ENCODE measurements at places on chromosomes 5 and 9.

DNA sequence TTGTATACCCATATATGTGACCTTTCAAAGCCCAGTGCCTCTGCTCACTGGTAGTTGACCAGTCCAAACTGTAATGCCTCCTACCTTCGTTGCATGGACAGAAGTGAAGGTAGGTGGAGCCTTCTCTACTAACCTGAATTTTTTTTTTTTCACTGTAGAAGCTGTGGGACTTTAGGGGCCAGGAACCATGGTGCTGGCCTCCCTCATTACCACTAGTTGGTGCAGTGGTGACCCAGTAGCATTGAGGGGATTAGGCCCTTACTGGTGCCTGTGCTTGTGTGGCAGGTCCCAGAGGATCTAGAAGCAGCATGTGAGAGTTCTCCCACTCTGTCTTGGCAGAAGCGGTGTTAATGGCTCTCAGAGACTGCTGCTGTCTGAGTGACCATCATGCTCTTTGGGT is 2.3 kb downstream of the RALGPS1 start:
- DNase-seq: no peak

DNA sequence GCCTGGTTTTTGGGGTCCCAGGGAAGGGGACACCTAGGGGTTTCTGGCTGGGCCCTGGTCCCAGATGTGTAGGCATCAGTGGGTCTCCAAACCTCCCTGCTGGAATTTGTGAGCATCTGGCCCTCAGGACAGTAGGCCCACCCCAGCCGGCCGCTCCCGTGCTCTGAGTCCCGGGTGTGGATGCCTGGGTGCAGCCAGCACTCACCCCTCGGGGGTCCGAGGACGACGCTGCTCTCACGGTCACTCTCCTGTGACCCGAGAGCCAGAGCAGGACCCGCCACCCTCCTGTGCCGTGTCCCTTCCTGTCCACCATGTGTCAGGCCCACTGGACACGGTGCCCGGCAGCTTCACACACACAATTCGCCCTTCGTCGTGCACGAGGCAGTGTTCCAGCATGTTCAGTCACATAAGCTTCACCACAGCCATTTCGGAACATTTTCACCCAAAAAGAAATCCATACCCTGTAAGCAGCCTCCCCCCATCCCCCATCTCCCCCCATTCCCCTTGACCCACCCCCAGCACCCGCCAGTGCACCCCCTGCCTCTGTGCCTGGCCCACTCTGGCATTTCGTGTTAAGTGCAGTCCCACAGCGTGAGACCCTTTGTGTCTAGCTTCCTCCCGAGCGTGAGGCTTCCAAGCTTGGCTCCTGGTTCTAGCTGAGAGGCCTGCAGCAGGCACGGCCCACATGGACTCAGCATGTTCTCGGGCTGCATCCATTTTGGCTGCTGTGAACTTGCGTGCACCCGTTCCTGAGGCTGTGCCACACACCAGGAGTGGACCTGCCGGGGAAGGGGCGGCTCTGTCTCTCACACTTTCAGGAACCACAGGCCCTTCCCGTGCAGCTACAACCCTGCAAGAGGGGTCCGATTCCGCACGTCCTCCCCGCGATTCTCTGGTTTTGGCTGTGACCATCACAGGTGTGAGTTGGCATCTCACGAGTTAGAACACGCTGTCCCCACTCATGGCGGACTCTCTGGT is 40.5 kb downstream of the NKD2 start:
- no peak for DNase-seq

- no peak for DNase-seq
Observed at GRCh38 chr5:137700282-137700680, 35.6 kb downstream of the KLHL3 start.

DNA sequence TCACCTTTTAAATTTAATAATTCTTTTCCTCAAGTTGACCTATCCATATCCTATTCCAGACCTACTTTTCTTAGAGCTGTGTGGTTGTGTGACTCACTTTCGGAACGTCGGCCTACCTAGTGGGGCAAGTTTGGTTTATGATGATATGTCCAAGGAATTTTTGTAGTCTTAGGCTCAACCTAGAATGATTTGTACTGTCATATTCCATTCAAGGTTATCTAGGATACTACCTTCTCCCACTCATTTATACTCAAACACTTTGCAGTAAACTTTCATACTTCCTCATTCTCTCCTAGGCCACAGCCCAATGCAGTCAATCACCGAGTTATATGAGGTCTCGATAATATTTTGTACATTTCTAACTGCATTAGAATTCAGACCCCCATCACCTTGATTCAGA is 61.9 kb downstream of the PIK3R1 start:
- no peak for DNase-seq

- no peak for DNase-seq
Observed at GRCh38 chr9:93891549-93892310, 63.4 kb downstream of the BARX1 start.

DNA sequence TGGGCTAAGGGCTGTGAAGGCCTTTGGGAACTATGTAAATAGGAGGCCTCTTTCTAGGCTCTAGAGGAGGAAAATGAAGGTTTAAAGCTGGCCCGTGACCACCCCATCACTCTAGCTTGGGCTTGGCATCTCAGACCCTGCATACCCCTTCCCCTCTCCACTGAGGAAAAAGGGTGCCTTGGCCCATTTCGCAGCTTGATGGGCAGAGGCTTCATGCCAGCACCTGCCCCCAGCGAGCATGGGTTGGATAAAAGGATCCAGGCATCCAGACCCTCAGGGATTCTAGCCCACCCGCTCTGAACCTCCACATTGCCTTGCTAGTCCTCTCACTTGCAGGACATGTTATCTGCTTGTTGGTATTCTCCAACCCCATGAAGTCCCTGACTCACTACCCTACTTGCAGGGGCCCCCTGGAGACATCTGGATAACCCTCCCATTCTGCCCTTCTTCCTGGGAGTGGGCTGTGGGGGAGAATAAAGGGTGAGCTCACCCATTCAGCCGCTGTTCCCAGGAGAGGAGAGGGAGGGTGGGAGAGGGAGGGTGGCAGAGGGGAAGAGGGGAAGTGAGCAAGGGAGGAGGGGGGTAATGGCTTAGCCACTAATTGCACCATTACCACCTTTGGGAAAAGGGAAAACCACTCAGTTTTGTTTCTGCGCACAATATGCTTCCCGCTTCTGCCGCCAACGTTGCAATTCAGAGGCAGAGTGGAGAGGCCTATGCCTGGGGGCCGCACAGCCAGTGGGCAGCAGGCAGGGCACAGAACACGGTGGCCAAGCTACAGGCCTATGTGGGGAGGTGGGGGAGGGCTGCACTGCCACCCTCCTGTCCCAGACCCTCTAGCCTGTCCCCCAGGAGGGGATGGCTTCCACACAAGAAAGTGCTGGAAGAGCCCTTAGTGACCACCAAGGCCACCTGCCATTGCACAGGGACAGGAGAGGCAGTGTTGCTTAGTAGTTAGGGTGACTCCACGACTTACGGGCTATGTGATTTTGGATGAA is 2.1 kb upstream of the CAMK2A start:
- no peak for DNase-seq

DNA sequence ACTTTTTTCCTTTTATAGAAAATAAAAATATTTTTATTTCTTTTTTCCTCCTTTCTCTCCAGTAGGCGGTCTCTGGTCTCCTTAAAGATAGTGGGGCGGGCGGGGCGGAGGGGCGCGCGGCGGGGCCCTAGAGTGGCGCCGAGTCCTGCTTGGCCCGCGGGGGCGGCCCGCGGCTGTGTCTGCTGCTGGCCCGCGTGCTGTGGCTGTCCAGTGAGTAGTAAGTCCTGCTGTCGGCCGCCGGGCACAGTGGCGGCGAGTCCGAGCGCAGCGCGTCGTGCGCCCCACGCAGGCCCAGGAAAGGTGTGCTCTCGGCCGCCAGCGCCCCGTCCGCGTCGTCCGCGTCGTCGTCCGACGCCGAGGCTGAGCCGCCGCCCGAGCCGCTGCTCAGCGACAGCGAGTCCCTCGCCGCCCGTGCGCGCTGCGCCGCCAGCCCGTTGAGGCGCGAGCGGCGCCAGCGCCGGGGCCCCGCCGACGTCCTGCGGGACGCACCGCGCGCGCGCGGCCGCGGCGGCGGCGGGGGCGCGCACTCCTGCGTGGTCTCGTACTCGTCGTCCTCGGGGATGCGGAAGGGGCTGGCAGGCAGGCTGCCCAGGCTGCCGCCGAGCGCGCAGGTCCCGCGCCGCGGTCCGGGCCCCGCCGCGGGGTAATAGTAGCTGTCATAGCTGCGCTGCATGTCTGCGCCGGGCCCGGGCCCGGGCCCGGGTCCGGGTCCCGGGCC is 52.3 kb downstream of the PSD2 start:
- peak; percentile 78 for DNase-seq

DNA sequence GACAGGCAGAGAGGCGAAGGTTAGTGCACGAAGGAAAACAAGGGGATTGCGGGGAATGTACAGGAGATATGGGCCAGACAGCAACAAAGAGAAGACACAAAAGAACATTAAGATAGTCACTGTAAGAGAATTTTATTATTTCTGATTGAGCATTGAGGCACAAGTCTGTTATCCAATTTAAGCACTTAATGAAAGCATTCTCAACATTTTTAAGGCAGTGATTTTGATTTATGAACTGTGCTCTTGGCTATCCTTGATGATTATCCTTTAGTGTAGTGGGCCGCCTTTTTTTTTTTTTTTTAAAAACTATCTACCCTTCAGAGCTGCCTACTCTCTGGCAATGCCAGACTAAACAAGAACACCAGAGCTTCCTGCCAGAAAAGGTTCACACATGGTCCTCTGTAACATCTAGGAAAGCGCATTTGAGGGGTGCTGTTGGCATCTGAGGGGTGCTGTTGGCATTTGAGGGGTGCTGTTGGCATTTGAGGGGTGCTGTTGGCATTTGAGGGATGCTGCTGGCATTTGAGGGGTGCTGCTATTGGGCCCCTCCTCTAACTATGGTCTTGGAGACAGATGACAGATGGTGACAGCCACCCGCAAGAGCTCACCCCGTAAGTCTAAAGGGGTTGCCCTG is 3.0 kb downstream of the DAP start:
- DNase-seq: no peak

DNA sequence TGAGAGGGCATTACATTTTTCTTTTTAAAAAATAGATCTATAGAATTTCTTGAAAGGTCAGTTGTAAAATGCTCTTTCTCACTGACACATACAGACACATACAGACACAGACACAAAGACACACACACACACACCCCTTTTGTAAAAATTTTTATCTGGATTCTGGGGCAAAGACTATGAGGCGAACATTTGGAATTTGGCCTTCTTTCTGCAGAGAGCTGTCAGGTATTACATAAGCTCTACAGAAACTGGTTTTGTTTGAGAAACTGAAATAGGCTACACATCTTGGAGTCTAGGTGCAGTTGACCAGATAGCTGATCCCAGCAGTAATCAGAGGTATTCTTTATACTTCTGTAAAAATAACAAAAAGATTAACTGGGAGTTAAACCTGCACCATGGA is 315.9 kb upstream of the RPS23 start:
- DNase-seq: no peak

GRCh38 chr9:70765946-70766345 is 351.5 kb upstream of the KLF9 start:
- DNase-seq: no peak

GRCh38 chr9:15138357-15138686 is 168.7 kb downstream of the TTC39B start:
- no peak for DNase-seq

DNA sequence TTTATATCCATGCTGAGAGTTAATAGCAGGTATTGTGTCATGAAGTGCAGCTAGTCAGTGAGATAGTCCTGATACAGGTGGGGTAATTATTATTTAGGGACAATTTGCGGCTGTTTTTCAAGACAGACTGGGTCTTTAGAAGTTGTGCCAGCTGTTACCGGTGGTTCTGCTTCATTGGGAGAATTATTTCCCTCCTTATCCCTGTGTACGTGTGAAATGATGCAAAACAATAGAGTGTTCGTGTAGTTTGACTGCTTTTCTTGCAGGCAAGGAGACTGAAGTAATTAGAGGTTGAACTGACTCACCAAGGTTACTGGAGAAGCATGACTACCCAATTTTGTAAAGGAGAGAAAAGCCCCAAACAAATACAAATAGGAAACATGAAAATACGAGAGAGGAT is 101.7 kb downstream of the ARRDC3 start:
- DNase-seq: no peak

- no peak for DNase-seq
Observed at GRCh38 chr9:110650991-110651411, 17.6 kb upstream of the MUSK start.

DNA sequence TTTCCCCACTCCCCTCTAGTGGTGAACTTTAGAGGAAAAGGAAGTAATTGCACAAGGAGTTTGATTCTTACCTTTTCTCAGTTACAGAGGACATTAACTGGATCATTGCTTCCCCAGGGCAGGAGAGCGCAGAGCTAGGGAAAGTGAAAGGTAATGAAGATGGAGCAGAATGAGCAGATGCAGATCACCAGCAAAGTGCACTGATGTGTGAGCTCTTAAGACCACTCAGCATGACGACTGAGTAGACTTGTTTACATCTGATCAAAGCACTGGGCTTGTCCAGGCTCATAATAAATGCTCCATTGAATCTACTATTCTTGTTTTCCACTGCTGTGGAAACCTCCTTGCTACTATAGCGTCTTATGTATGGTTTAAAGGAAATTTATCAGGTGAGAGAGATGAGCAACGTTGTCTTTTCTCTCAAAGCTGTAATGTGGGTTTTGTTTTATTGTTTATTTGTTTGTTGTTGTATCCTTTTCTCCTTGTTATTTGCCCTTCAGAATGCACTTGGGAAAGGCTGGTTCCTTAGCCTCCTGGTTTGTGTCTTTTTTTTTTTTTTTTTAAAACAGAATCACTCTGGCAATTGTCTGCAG is 25.3 kb downstream of the SLC22A5 start:
- DNase-seq: no peak

- no peak for DNase-seq
Observed at GRCh38 chr5:61009907-61010306, 64.9 kb downstream of the NDUFAF2 start.
